ENCODE measurements at places on chromosomes 2 and 18.

GRCh38 chr2:49224426-49225010 is 70.2 kb upstream of the FSHR start:
- DNase-seq = no peak

DNA sequence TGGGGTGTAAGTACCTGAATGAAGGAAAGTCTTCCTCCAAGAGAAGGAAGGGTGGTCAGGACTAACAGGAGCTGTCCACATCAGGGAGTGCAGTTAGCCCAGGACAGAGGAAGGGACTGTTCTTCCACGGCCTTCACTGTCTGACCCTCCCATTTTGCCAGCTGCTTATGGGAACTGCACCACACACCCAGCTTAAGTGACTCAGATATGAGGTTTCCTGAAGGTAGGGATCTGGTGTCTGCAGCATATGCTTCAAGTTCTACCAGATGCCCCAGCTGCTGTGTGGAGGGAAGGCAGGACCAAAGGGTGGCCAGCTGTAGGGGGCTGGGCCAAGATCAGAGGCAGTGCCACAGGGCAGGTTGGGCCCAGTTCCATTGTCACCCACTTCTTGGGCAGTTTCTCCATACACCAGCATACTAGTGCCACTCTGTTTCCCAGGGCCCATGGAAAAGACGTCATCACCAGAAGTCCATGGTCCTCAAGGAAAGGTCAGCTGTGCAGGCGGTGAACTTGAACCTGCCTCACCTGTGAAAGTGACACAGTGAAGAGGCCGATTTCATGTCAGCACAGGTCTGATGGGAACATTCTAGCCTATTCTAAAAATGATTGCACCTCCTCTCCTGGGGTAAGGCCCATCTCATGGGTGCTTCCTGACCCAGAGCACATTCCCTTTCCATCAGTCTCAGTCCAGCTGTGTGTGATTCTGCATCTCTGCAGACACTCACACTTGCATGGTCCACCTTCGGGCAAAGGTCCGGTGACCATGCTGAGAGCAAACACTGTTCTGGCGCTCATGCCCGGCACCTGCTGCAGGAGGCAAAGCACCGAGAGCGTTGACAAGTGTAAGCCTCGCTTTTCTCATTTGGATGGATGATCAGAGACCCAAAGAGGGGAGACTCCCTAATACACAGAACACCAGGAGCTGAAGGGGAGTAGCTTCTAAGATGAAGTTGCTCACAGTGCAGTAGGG is 68.0 kb downstream of the ACAA2 start:
- no peak for DNase-seq

- DNase-seq = no peak
These were observed 75.1 kb downstream of the SPRED2 start for GRCh38 chr2:65357095-65357958.

- no peak for DNase-seq
These were observed 245.2 kb upstream of the LRATD1 start for GRCh38 chr2:14387332-14387731.

DNA sequence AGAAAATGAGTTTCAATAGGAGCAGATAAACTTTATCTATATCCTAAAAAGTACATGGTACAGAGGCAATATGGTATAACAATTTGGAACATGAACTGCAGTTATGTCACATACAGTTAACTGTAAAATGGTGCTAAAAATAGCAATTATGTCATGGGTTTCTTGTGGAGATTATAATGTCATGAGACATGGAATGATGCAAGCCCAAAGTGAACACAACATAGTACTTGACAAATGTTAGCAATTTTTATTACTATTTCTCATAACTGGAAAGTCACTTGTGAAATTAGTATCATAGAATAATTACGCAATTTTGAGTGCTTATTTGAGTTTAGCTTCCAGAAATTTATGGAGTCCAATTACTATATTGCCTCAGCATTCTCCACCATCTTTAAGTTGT is 1263.4 kb downstream of the DSC3 start:
- no peak for DNase-seq

DNA sequence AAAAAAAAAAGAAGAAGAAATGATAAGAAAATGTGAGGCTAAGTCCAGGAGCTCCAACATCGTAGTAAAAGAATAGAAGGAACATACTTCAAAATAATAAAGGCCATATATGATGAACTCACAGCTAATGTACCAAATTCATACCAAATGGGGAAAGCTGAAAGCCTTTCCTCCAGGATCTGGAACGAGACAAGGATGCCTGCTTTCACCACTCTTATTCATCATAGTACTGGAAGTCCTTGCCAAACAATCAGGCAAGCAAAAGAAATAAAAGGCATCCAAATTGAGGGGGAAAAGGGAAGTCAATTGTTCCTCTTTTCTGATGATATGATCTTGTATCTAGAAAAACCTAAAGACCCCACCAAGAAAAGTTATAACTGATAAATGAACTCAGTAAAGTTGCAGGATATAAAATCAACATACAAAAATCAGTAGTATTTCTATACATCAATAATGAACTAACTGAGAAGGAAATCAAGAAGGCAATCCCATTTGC is 170.6 kb downstream of the METTL4 start:
- no peak for DNase-seq

- no peak for DNase-seq
These were observed 26.3 kb downstream of the RMC1 start for GRCh38 chr18:23529604-23530003.
